Activated T-cell treated with anti-CD3 and anti-CD28 coated beads for 1 hour (primary cell): ENCODE measurements at places on chromosomes 4 and X.

DNA sequence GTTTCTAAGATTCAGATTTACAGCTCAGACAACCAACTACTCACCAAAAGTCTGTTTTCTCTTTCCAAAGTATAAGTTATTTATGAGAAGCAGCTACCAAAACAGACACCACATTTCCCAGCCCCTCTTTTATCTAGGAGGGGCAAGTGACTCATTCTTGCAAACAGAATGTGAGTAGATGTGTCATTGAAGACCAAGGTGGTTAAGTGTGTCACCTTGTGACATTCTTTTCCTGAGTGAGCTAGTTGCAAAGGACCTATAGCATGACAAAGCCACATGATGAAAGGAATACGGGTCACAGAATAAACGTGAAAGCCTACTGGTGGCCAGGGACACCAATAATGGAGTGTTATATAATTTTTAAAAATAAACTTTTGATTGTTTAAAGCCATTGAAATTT is 50.0 kb downstream of the SLC7A11 start:
- DNase-seq = no peak

GRCh38 chr4:158347556-158347955 is 137.3 kb downstream of the TMEM144 start:
- no peak for DNase-seq

DNA sequence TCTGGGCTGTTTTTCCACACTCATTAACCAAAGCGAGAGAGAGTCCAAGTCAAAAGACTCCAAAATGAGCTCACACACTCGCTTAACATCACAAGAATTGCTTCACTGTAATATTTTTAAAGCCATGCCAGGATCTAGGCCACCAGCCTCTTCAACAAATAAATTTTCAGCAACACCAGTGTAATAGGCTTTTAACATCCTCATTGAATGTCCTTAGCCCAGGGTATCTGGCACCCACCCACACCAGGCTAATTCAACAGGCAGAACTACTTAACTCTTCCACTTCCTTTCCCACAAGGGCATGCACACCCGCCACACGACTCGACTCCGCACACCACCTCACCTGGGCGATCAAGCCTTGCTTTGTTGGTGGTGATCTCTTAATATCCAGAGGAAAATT is 34.2 kb downstream of the FAT1 start:
- no peak for DNase-seq

GRCh38 chr4:99642725-99643489 is 14.7 kb downstream of the C4orf54 start:
- DNase-seq = no peak
